ENCODE measurements at places on chromosomes 16 and 17. TPM values are rescaled to one million over a fixed set of nuclear protein-coding genes. Genes with fewer than 3 reads are reported as not detected.

CALB2 gene
- total RNA-seq = 0.85 TPM

ACSM5 gene
- 1.7 TPM for total RNA-seq

RGS11 gene
- total RNA-seq = 20.3 TPM

SDR42E2 gene
- not detected for total RNA-seq

ASGR1 gene
- 0.97 TPM for total RNA-seq

OTOP2 gene
- total RNA-seq = not detected

DNA sequence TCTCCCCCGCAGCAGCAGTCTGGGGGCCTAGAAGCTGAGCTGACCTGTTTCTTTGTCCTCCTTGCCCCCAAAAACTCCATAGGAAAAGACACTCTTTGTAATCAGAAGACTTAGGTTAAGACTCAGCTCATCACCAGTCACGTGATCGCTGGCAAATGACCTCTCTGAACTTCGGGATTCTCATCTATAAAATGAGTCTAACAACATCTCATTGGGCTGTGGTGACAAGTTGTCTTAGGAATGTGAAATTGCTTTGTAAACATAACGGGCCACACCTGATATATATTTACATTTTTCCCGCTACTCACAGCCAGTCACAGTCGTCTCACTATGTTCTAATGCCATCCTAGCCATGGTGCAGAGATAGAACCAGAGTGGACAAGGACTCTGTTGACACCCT is 86.0 kb upstream of the LHX1 start:
- no peak overlapping the region for H3K4me3 ChIP-seq
- H3K27ac ChIP-seq = no peak overlapping the region
- H3K27me3 ChIP-seq = peaks cover under 1% of the 10 kb centered on the region
- no peak for DNase-seq

GRCh38 chr17:34584805-34585416 is 5.5 kb downstream of the TMEM132E start:
- H3K4me1 ChIP-seq = peaks cover 6% of the 10 kb centered on the region
- no peak overlapping the region for H3K4me3 ChIP-seq
- peaks cover 65% of the 10 kb centered on the region for H3K27me3 ChIP-seq
- no peak overlapping the region for H3K27ac ChIP-seq

DNA sequence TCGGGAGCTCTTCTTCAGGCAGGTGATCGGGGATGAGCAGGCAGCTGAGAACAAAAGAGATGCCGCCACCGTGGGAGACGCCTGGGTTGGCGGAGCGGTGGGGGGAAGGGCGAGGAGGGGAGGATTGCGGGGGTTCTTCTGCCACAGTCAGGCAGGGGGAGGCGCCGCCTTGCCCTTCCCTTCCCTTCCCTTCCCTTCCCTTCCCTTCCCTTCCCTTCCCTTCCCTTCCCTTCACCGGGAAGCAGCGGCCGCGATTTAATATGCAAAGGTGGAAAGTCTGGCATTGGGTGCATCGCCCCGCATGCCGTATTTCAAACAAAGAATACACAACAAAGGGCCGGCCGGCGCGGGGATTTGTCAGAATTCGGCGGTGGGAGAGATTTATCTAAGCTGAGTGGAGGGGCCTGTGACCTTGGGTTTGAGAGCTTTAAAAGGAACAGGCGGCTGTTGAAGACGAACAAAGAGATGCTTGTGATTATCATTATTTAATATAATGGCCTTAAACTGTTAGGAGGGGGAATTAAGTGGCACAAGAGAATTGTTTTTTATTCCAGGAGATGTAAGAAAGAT is 262.3 kb upstream of the TNRC6C start:
- peaks cover 4% of the 10 kb centered on the region for H3K4me1 ChIP-seq
- no peak overlapping the region for H3K4me3 ChIP-seq
- no peaks in the 10 kb centered on the region for H3K36me3 ChIP-seq
- peaks cover 69% of the 10 kb centered on the region for H3K27me3 ChIP-seq
- no peak overlapping the region for H3K27ac ChIP-seq

GRCh38 chr17:4375039-4375748 is 8.7 kb upstream of the UBE2G1 start:
- H3K4me1 ChIP-seq = no peaks in the 10 kb centered on the region
- no peaks in the 10 kb centered on the region for H3K27me3 ChIP-seq
- no peak overlapping the region for H3K4me3 ChIP-seq
